ENCODE measurements at places on chromosomes 5 and 9. TPM values are rescaled to one million over a fixed set of nuclear protein-coding genes. Genes with fewer than 3 reads are reported as not detected.

DNA sequence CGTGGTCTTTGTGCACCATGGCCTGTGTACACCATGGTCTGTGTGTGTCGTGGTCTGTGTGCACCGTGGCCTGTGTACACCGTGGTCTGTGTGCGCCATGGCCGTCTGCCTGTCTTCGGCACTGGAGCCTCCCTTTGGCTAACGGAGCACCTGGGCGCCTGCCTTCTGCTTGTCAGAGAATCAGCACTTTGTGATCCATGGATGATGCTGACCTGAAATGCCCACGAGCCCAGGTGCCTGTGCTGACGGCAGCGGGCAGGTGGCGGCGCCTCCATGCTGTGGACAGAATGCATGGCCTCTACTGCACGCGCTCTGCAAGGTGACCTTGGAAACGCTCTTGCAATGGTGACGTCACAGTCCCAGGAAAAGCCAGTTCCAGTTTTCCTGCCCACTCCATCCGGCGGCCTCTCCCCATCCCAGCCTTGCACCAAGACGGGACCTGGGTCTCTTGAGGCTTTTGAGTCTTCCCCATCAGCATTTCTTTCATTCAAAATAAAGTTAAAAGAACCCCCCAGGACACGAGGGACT lies 14.6 kb downstream of the LCN9 start:
- DNase-seq, result no peak

The AGXT2 gene
- not detected for total RNA-seq

The SERF1A gene
- 11.5 TPM for total RNA-seq

The SH2D3C gene
- 0.29 TPM for total RNA-seq
